ENCODE measurements at places on chromosomes 6 and 20. TPM values are rescaled to one million over a fixed set of nuclear protein-coding genes. Genes with fewer than 3 reads are reported as not detected.

GRCh38 chr6:140040396-140040795 lies 665.9 kb upstream of the CITED2 start:
- peaks cover 1% of the 10 kb centered on the region for H3K36me3 ChIP-seq
- no peak for DNase-seq
- no peak overlapping the region for H3K27ac ChIP-seq
- peaks cover 22% of the 10 kb centered on the region for H3K4me1 ChIP-seq
- H3K27me3 ChIP-seq = no peaks in the 10 kb centered on the region

Gene TFAP2D
- not detected for total RNA-seq

DNA sequence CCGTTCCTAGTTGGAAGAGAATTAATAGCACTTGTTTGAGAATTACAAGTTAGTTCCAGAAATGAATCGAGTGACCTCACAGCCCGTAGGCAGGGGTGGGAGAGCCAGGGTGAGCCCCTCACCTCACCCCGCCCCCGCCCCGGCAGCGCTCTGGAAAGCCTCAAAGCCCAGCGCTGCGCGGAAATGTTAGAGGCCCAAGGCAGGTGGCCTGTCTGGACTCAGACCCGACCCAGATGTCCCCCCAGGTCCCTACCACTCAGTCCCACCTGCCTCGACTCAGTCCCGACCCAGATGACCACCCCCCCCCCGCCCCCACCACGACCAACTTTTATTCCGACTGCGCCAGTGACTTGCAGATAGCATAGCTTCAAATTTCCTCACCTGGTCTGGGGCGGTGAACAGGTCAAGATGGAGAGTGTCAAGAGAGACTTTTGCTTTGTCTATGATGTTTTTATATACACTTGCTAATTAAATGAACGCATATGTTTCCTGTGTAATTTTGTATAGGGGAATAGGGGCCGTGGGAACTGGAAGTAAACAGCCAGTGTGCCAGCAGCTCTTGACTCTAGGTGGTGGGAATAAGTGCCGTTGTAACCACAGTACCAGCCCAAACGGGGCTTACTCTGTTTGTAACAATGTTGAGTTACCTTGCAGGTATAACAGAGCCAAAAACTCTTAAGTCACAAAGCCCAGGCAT lies 1.2 kb upstream of the PXDC1 start:
- no peaks in the 10 kb centered on the region for H3K27me3 ChIP-seq
- H3K36me3 ChIP-seq = peaks cover 21% of the 10 kb centered on the region
- H3K4me1 ChIP-seq = peaks cover 71% of the 10 kb centered on the region
- DNase-seq = no peak
- peak overlapping the region; percentile 64 for H3K4me3 ChIP-seq
- H3K27ac ChIP-seq = peak overlapping the region; percentile 92

- DNase-seq = no peak
- H3K27me3 ChIP-seq = no peaks in the 10 kb centered on the region
- H3K4me3 ChIP-seq = no peak overlapping the region
- H3K4me1 ChIP-seq = peaks cover 50% of the 10 kb centered on the region
- no peaks in the 10 kb centered on the region for H3K36me3 ChIP-seq
Measured at GRCh38 chr6:16698997-16699868, 62.0 kb downstream of the ATXN1 start.

DNA sequence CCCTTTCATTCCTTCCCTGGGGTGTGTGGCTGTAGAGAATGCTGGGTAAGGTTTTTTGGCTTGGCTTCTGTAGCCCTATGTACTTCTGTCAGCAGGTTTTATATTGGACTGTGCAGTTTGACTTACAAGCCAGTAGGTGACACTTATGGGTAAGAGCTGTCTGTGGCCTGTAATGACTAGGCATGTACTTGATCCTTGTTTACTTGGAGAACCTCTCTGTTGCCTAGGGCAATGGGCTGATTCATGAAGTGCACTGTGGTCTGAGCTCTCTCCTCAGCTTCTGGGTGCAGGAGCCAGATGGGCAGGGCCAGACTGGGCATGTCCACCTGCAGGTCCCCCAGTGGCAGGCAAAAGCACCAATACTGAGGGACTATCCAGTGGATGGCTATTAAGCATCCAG lies 544.6 kb downstream of the ADGRB3 start:
- H3K4me1 ChIP-seq = no peaks in the 10 kb centered on the region
- no peak overlapping the region for H3K4me3 ChIP-seq
- no peaks in the 10 kb centered on the region for H3K36me3 ChIP-seq
- DNase-seq = no peak
- H3K27ac ChIP-seq = no peak overlapping the region
- H3K27me3 ChIP-seq = peaks cover 3% of the 10 kb centered on the region

- H3K4me3 ChIP-seq = no peak overlapping the region
- no peaks in the 10 kb centered on the region for H3K4me1 ChIP-seq
- DNase-seq = no peak
- no peak overlapping the region for H3K27ac ChIP-seq
- no peaks in the 10 kb centered on the region for H3K36me3 ChIP-seq
Measured at GRCh38 chr6:20722455-20722854, 188.2 kb downstream of the CDKAL1 start.

Gene GGTLC1
- not detected for total RNA-seq

Measured in chondrocyte (in vitro differentiated cells).